ENCODE measurements at places on chromosomes 6 and 20.

- DNase-seq, result no peak
These were observed 158.3 kb upstream of the IRAK1BP1 start for GRCh38 chr6:78709021-78709420.

- no peak for DNase-seq
These were observed 19.6 kb upstream of the CCR6 start for GRCh38 chr6:167103041-167103891.

- peak; percentile 5 for DNase-seq
These were observed 586.9 kb upstream of the ARID1B start for GRCh38 chr6:156190270-156190669.

DNA sequence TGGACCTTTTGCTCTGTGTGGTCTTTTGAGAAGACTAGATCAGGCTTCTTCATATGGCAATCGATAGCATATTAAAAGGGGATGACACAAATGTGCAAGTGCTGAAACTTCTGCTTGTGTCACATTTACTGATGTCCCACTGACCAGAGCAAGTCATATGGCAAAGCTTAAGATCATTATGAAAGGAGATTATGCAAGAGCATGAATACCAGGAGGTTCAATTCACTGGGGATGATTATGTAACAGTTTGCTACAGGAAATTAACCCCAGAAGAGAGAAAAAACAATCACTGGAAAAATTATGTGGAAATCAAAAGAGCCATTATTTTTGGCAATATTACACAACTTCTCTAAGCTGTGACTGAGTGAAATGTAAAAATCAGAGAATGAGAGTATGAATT, 13.7 kb upstream of the PRDM13 start:
- no peak for DNase-seq

GRCh38 chr20:47059536-47059935, 164.9 kb downstream of the EYA2 start:
- DNase-seq, result no peak

- no peak for DNase-seq
These were observed 21.9 kb downstream of the MLIP start for GRCh38 chr6:54133186-54133585.

GRCh38 chr6:132070356-132070755, 119.2 kb upstream of the CCN2 start:
- no peak for DNase-seq

Data from NCI-H1417 (cell line).